ENCODE measurements at places on chromosomes 5 and 9.

- no peak for DNase-seq
These were observed 21.9 kb upstream of the TXN start for GRCh38 chr9:110278080-110278707.

GRCh38 chr5:157049605-157050004 lies 9.3 kb downstream of the HAVCR1 start:
- DNase-seq = no peak

DNA sequence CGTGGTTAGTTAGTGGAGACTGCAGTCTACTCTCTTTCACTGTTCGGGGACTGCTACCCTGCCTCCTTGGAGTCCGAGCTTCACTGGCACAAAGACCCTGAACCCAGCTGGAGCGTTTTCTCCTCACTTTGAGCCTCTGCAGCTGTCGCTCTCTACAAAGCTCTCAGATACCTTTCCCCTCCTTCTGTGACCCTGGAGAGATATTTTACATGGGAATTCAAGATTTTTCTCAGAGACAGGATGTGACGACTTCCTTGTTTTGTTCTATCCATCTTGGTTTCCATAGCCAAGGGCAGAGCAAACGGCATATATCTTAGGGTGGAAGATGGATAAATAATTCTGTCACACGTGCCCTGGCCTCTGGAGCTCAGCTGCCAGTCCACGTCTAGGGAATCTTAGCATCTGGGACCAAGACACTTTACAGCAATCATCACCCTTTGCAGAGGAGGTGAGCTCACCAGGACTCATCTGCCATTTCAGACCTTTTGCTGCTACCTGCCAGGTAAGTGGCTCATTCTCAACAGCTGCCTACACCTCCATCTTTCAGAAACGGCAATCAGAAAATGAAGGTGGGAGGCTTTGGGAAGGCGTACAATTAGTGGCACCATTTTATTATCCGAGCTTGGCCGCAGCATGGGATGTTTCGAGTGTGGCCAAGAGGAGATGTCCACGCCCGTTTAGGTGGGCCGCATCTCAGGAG lies at the start of gene BTNL9:
Gene BTNL9 (plus strand): TSS at position 336 of the 700 bp plus-strand sequence. CDS start 5,224 bp downstream, outside the sequence.
- no peak for DNase-seq

DNA sequence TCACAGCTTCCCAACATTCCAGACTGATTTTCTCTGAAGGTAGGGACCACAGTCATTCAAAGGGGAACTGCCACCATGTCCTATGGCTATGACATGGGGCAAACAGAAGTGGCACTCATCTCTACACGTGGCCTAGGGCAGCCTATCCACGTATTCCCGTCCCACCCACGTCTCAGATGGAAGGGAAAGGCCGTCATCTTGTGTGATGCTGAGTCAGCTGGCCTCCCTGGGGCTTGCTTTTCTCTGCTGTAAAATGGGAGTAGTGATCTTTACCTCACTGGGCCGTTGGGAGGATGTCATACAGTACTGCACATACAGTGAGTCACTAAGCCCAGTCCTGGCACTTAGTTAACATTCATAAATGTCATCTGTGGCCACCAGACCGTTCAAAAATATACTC lies 72.3 kb downstream of the RAPGEF1 start:
- DNase-seq = peak; percentile 17

GRCh38 chr5:117417501-117417900 lies 842.9 kb upstream of the SEMA6A start:
- no peak for DNase-seq

DNA sequence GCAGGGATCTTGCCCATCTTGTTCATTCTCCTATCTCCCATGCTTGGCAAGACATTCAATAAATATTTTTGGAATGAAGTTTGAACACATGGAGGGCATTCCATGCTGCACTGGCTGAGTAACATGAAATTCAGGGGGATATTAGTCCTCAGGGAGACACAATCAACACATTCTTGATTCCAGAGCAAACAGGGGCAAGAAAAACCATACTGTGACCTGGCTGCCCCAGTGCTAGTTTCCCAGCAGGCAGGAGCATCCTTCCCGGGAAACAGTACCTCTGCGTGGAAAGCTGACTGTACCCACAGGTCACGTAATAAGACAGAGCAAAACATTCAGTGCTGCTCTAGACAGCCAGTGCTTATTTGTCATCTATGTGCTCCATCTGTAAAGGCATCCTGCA lies 66.3 kb upstream of the SPOCK1 start:
- no peak for DNase-seq

GRCh38 chr9:118635416-118635815 lies 733.8 kb downstream of the BRINP1 start:
- no peak for DNase-seq

- DNase-seq = no peak
These were observed 107.3 kb upstream of the SPIN1 start for GRCh38 chr9:88280816-88281382.

DNA sequence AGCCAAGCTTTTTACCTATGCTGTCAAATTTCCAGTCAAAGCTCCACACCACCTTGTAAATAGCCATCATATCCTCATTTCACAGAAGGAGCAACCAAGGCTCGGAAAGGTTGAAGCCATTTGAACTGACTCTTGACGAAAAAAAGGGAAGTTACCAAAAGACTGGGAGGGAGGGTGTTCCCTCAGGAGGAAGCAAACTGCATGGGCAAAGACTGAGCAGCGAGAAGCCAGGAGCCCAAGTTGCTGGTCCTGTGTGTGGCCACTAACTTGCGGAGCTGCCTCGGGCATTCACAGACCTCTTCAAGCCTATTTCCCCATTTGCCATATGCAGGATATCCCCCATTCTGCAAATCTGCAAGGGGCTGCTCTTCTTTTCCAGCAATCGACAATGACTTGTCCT lies 37.4 kb downstream of the TTLL11 start:
- no peak for DNase-seq

GRCh38 chr9:72955571-72955970 lies 2.7 kb upstream of the ALDH1A1 start:
- DNase-seq = no peak

GRCh38 chr5:32233696-32234447 lies 59.8 kb upstream of the GOLPH3 start:
- no peak for DNase-seq

- peak; percentile 54 for DNase-seq
These were observed 1.4 kb upstream of the GLRX start for GRCh38 chr5:95823738-95824609.

DNA sequence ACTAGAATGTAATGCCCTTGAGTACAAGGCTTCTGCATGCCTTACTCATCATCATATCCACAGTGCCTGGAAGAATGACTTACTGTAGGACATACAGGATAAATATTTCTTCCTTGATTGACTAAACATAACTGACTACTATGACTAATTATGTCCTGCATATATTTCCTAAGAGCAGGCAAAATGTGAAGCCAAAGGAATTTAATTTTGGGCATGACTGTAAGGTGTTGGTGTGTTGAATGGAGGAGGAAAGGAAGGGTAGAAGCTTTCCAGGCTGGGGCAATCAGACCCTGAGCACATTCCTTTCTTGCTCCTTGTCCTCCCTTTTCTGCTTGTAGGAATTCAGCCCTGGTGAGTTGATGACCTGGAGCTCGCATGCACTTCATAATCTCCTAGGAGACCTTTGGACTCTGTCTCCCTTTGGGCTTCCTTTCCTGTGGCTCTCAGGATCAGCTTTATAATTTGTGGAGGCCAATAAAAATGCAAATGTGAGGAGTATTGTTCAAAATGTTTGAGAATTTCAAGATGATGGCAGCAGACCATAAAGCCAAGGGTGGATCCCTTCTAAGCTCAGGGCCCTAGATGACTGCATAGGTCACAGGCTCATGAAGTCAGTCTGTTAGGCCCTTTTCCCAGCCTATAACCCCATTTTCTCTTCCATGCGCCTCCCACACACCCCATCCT lies 174.0 kb downstream of the HMHB1 start:
- DNase-seq = no peak

- DNase-seq = no peak
These were observed 36.0 kb downstream of the UBE2D2 start for GRCh38 chr5:139597134-139597533.

DNA sequence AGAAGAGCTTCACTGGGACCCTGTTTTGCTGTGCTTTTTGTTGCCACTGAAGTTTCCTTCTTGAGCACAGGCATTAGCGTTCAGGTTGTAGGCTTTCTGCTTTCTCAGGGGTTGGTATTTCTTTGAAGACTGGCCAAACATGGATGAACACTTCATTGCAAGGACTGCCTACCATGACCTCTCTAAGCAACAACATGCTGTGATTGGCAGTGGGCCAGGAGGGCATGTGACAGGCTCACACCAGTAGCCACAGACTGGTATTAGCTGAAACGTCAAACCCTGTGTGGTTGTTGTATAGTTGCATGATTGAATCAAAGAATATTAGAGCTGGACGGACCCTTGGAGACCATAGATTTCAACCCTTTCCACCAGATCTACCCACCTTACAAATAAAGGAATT lies 20.0 kb upstream of the MLANA start:
- DNase-seq = no peak

GRCh38 chr5:131679911-131680310 lies 44.9 kb upstream of the RAPGEF6 start:
- no peak for DNase-seq

- peak; percentile 80 for DNase-seq
These were observed 174.7 kb downstream of the GAS1 start for GRCh38 chr9:86772635-86772993.

DNA sequence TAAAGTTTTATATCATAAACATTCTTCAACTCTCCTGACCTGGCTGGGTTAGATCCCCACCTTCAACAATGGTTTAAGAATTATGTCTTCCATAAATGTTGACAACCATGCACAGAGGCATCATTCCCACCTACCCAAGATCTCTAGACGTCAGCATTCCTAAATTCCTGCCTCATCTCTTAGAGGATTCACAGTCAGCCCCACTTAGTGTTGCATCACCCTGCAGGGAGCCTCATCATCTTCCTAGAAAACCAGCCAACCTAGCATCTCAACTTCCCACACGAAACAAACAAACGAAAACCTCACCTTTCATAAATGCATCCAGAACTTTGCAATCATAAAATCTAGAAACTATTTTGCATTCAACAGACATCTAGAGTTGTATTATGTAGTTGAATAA lies 816.1 kb upstream of the C9orf72 start:
- DNase-seq = no peak

- no peak for DNase-seq
These were observed 21.4 kb downstream of the LAMC3 start for GRCh38 chr9:131030239-131031004.

DNA sequence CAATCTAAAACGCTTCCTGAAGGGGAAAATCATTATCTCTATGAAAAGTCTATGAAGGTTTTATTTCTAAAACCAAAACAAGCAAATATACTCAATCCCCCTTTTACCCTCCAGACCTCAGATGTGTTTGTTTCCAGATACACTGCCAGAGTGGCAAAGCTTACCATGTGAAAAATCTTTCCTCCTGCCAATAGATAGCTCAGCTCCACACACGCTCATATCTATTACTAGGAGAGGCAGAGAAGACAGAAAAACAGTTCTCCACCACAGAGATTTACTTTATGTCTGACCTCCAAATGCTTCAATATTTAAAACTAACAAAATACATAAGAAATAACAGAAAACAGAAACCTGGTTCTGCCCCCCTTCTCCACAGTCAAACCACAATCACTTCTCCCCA lies 7.0 kb downstream of the IRX2 start:
- no peak for DNase-seq

- DNase-seq = no peak
These were observed 155.0 kb upstream of the COL5A1 start for GRCh38 chr9:134486596-134486995.

DNA sequence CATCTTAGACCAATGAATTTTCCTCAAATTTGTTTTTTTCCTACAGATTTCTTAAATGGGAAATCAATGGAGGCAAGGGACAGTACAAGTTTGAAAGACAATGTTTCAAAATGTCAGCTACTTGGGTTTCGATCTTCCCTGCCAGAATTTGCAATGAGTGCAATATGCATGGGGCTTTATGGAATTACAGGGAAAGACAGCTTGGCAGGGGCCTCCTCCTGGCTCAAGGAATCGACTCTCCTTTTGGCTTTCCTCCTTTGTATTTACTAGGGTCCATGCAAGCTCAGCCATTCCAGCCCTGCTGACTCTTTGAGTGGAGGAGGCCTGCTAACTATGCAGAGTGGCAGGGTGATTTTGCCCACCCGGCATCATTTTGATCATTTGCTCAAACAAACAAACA lies 63.2 kb downstream of the MED27 start:
- DNase-seq = no peak

GRCh38 chr5:39400713-39401578 lies 23.8 kb downstream of the DAB2 start:
- no peak for DNase-seq

- peak; percentile 79 for DNase-seq
These were observed 65.3 kb downstream of the CSNK1A1 start for GRCh38 chr5:149485655-149486615.

GRCh38 chr5:72818866-72819534 lies 2.5 kb downstream of the TNPO1 start:
- DNase-seq = peak; percentile 62

DNA sequence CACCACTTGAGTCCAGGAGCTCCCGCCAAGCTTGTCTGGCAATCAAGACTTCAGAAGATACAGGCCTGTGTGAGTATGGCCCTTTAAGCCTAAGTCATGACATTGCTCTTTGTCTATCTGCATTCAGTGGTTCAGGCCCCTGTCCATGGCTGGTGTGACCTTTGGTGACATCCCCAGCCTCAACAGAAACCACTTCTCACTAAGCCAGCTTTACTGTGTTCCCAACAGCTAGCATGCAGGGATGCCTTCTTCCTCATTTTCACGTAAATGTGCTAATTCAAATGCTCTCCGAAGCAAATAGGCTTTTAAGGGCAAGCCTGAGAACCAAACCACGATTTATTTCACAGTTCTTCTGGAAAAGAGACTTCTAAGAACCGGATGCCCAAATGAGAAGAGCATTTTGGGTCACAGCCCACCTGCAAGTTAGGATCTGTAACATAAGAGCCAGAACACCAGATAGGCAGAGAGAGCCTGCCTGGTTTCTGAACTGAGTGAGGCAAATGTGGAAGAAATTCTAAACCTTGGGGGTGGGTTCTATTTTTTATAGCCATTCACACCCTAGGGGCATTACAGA lies 14.9 kb downstream of the CD180 start:
- DNase-seq = no peak

DNA sequence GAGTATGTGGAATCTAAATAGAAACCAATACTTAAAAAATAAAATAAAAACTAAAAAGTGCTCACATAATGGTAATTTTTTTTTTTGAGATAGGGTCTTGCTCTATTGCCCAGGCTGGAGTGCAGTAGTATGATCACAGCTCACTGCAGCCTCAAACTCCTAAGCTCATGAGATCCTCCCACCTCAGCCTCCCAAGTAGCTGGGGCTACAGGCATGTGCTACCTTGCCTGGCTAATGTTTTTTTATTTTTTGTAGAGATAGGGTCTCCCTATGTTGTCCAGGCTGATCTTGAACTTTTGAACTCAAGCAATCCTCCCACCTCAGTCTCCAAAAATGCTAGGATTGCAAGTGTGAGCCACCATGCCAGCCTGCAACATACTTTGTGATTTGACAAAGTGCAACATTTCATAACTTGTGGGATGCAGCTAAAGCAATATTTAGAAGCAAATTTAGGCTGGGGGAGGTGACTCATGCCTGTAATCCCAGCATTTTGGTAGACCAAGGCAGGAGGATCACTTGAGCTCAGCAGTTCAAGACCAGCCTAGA lies 18.4 kb downstream of the AP3B1 start:
- DNase-seq = no peak

- DNase-seq = no peak
These were observed 538.6 kb upstream of the CYLC2 start for GRCh38 chr9:102456562-102456961.

All from right forelimb (tissue), 1 donor.